Activated T-helper 1 cell treated with anti-CD3 and anti-CD28 coated beads, Interleukin-2, amount 50 U/mL, for 16 hours (primary cell): ENCODE measurements at places on chromosomes 3 and 15.

DNA sequence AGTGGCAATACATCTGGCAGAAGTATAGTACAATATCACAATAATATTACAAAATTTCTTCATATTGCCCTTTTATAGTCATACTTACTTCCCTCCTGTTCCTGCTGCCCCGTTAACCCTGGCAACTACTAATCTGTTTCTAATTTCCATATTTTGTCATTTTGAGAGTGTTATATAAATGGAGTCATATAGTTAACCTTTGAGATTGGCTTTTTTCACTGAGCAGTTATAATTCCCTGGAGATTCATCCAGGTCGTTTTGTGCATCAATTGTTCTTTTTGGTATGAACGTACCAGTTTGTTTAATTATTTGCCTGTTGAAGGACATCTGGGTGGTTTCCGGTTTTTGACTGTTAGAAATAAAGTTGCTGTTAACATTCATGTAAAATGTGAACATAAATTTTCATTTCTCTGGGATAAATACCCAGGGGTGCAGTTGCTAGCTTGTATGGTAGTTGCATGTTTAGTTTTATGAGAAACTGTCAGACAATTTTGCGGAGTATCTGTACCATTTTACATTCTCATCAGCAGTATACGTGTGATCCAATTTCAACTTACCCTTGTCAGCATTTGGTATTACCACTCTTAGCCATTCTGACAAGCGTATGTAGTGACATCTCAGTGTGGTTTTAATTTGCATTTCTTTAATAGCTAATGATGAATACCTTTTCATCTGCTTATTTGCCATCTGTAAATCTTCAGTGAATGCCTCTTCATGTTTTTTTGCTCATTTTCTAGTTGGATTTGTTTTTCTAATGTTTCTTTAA is 32.2 kb upstream of the IL20RB start:
- no peak for DNase-seq

DNA sequence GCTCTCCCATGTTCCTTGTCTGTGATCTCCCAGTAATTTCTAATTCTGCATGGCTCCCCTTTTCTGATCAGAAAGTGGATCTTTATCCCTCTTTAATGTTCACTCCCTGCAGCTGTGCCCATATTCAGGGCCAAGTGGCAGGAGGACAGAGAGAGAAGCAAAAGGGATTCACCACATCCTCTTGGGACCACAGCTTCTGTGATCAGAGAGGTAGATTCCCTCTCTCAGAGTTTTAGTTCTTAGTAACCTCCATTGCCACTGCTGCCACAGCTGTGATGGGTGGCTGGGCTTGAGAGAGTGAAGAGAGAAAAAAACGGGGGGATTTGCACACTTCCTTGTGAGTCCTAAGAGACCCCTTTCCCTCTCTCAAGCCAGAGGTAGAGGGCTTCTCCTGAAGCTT is 49.2 kb downstream of the GLCE start:
- DNase-seq, result no peak

DNA sequence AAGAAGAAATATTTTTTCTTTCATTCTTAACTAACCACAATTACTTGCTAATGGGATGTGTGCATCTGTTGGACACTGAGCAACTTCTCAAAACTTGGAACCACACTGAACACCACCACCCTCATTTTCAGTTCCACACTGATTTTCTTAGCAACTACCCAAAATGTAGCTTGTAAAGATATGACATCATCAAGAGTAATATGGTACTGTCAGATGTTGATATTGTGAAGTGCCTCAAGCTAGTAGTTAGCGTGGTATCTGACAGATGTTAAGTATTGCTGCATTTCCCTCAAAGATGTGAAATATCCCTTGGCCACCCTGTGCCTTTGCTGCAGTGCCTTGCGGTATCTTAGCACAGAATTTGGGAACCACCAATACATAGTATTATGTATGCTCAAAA is 9.3 kb downstream of the RFTN1 start:
- DNase-seq, result no peak

GRCh38 chr3:67647390-67647878 is 7.0 kb downstream of the SUCLG2 start:
- DNase-seq, result no peak

DNA sequence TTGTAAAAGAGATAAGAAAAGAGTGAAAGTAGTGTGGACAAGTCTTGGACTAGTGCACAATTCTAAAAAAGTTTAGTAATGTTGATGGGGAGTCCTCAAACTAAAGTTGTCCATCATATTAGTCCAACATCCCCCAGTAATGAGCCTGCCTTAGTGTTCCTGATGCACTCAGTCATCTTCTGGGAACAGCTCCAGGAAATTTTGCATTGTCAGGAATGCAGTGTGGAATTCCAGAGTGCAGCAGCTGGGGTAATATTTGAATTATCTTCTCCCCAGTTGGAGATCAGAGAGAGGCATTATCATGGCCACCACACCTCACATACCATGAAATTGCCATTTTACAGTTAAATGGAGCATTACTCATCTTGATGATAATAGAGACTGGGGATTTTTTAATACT is 528.8 kb upstream of the NAALADL2 start:
- DNase-seq, result no peak

DNA sequence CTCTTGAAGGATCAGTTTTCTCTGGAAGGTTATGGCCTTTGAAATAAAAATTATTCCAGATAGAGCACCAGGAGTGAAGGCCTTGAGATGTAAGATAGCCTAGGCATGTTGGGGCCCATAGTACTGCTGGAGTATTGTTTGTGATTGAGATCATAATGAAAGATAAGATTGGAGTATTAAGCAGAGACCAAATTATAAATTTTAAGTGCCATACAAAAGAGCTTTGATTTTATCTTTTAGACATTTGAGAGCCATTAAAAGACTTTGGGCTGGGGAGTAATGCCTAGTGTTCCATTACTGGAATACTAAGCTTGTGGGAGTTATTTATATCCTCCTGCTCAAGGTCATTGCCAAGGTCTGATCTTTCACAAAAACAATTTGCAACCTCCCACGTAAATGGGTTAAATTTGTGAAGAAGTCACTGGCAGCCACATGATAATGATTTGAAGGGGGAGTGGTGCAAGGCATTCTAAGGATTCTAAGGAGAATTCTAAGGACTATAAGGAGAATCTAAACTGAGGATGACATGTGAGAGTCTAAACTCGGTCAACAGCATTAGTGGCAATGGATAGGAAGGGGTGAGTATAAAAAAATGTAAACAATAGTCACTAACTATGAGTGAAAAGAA is 12.8 kb downstream of the ELL3 start:
- no peak for DNase-seq

GRCh38 chr3:150101016-150101415 is 130.3 kb upstream of the PFN2 start:
- DNase-seq, result no peak

DNA sequence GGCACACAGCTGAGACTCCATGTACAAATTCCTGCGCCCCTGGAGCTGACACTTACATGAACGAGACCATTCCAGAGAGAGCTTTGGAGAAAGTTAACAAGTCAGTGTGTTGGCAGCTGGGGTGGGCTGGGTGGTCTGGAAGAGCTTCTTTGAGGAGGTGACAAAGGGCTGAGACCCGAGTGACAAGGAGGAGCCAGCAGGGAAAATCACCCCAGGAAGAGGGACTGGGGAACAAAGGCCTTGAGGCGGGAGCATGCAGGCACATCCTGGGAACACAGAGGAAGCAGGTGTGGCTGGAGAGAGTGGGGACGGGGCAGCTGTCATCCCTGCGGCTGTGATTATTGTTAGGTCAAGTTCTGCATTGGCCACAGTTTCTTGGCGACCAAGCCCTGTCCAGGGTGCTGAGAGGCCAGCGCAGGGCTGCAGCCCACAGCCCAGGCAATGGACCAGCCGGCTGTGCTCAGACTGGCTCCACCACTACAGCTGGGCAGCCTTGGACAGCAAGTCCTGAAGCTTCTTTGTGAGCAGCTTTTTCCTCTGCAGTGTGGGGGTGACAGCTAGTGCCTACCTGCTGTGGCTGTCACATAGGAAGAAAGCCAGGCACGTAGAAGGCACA is 34.2 kb upstream of the PRR23E start:
- DNase-seq, result no peak

- no peak for DNase-seq
Observed at GRCh38 chr15:31822463-31822862, 207.9 kb upstream of the CHRNA7 start.

- DNase-seq, result no peak
Observed at GRCh38 chr3:37029516-37030163, 36.3 kb downstream of the MLH1 start.

- no peak for DNase-seq
Observed at GRCh38 chr3:182608832-182609231, 184.5 kb upstream of the ATP11B start.

DNA sequence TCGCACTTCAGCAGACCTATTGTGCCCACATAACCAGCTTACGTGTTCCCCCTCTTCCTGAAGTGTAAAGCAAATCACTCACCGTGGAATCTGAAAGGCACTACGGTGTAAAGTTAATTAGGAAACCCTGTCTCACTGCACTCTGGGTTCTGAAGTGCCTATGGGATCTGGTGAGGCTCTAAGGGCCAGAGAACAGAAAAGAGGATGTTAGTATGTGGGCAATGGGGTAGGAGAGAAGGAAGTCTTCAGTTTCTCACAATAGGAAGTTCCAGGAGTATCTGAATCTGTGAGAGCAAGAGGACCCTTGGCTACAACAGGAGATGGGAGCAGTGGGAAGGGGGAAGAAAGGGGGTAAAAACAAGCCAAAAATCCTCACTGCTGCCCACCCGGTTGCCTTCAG is 71.4 kb downstream of the ITGB5 start:
- no peak for DNase-seq

DNA sequence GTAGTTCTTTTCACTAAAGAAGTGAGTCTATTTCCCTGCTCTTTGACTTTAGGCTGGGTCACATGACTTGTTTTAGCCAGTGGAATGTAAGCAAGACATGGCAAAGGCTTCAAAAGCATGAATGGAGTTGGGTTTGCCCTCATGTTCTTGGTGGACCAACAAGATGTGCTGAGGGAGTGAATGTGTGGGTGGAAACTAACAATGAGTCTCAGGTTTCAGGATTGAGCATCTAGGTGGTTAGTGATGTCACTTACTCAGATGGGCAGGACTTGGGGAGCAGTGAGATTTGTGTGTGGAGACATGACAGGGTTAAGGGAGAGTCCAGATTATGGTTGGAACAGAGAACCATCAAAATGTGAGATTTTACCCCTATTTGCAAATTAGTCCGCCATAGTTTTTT is 181.4 kb upstream of the UBE2E1 start:
- DNase-seq, result no peak

GRCh38 chr15:67850994-67851571 is 11.2 kb upstream of the RNU6-1 start:
- DNase-seq, result no peak

DNA sequence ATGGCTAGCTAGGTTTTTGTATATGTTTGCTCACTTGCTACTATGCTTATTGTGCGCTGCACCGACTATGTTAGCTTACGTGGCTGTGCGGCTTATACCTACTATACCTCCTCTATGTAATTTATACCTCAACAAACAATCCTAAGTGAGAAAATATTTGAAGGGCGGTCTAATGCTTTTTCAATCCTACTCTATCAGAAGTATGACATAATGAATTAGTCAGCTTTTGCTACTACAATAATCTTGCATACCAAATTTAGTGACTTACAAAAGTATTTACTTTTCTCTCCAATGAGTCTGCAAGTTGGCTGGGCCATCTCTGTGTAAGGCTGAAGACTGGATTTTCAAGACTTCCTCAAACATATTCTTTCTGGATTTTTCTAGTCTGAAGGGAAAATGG is 391.2 kb upstream of the NECTIN3 start:
- DNase-seq, result no peak

DNA sequence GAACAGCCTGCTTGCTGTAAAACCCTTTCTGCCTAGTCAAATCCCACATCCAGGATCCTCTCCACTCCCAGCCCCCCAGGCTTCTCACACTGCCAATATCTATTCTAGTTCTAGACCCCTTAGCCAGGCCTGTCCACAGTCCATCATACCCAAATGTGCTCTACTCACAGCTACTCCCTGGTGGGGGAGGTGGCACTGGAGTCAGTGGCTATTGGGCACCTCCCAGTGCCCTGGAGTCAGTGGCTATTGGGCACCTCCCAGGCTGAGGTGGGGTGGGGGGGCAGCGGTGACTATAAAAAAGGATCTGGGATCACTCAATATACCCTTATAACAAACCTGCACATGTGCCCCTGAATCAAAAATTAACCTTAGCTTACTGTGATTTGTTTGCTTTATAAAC is 773 bp upstream of the DISP2 start:
- DNase-seq, result no peak

GRCh38 chr3:194675680-194676079 is 3.7 kb upstream of the LSG1 start:
- DNase-seq, result no peak

- DNase-seq, result no peak
Observed at GRCh38 chr3:183699238-183699947, 1.8 kb downstream of the YEATS2 start.

DNA sequence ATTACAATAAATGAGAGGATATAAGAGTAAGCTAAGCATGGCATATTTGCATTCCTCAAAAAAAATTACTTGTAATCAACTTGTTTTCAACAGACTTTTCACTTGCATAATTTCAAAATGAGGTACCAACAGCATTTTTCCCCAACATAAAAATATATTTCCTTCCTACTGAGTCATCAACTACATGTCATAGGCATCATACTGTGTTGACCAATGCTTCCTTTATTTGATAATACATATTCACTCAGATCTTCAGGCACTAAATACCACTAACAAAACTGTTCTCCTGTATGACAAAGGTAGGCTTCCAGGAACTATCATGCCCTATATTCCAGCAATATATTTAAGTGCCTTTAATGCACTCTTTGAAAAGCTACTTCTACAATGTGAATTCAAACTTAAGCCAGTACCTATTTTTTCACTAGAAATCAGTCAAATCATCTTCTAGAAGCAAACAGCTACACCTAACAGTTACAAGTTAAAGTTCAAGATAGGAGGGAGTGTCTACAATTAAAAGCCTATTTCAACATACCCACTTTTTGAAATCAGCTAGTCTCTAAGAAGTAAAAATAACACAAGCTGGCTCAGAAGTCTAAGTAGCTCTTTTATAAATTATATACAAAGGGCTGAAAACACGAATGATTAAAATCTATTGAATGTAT is 11.3 kb downstream of the ADAM10 start:
- DNase-seq, result no peak

DNA sequence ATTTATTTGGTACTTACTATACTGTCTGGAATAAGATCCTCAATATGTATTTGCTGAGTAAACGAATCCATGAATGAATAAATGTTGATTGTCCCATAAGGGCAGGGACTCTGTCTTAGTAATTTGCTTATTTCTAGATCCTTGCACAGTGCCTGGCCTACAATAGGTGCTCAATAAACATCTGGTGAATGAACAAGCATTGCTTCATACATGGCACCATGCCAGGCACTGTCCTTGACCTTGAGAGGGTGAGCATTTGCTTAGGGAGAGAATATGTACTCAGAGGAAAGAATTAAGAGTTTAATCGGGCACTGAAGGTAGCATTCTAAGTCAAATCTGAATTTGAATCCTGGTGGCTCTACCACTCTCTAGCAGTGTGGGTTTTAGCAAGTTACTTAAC is 282.1 kb downstream of the THSD4 start:
- DNase-seq, result no peak
